ENCODE measurements at places on chromosomes 12 and 14. TPM values are rescaled to one million over a fixed set of nuclear protein-coding genes. Genes with fewer than 3 reads are reported as not detected.

DNA sequence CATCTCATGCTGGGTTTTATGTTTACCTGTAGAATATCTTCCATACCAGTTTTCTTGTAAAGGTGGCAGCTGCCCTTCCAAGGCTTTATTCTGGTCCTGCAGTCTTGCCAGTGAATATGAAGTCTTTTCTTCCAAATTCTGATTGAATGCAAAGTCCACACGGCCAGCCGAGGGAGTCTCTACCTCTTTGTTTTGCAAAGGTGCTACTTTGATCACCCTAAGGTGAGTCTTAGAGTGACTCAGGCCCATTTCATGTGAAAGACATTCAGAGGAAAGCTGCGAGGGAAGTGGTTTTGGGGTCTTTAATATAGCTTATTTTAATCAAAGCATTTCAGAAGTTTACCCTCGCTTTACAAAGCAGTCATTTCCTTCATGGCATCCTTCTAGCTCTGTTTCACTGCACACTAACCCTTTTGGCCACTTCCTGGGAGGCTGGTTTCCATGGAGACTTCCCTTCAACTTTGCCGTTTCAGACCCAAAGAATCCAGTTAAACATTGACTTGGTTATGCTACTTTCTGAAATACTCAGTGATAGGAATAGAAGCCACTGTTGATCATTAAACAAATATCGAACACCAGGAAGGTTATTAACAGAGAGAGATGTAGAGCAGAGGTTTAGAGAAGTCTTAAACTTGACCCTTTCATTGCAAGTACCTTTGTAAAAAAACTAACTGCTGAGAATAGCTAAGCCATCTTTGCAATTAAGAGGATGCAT is at the start of gene CCDC198:
CCDC198 (minus strand) TSS at position 391 of the 715 bp plus-strand sequence; CDS start at position 249, 142 bp downstream.
- no peak within 1 kb of the TSS for H3K4me3 ChIP-seq
- no peaks in the 10 kb centered on the region for H3K27me3 ChIP-seq
- DNase-seq, result no peak
- no peaks in the 10 kb centered on the region for H3K4me1 ChIP-seq
- H3K27ac ChIP-seq, result no peak within 1 kb of the TSS
- no peaks in the 10 kb centered on the region for H3K36me3 ChIP-seq

DNA sequence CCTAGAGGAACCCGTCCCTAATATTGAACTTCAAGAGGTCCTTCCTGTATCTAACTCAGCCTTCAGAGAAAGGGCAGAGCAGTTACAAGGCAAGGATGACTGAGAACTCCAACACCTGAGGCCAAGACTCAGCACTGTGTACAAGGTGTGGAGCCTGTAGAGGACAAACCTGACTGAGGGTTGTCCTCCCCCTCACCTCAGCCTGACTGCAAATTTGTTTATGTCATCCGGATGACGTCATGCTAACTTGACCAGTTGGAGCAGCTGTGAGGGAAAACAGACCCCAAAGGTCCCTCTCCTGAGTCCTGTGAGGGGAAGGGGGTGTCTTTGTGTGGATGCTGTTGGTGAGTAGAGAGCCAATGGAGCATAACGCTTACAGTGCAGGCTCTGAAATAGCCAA is 4.3 kb downstream of the CRACR2A start:
- H3K4me3 ChIP-seq, result no peak overlapping the region
- no peaks in the 10 kb centered on the region for H3K27me3 ChIP-seq
- no peak overlapping the region for H3K27ac ChIP-seq
- H3K4me1 ChIP-seq, result peaks cover 7% of the 10 kb centered on the region
- DNase-seq, result no peak

DNA sequence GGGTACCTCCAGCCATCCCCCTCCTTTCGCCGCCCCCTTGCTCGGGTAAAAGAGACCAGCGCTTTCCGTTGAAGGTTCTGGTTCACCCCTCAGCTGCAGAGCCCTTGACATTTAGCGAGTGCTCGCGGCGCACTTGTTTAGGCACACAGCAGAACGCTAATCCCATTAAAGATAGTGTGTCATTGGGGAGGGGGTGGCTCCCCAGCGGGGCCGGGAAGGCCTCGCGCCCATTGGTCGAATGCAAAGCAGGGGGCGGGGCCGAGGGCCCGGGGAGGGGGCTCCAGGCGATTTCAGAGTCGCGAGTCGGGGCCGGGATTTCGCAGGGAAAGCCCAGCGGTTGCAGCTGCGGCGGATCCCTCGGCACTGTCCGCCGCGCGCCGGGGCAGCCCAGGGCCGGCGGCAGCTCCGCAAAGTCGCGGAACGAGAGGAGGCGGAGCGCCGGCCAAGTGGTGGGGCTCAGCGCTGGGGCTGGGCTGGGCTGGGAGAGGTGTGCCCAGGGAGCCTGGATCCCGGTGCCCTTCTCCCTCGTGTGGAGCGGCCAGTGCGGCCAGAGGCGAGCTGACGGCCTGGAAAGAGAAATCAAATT is 122.9 kb downstream of the TSPAN9 start:
- peak overlapping the region; percentile 45 for H3K4me3 ChIP-seq
- no peaks in the 10 kb centered on the region for H3K36me3 ChIP-seq
- no peak overlapping the region for H3K27ac ChIP-seq
- DNase-seq, result no peak
- H3K4me1 ChIP-seq, result peaks cover 25% of the 10 kb centered on the region

The DGLUCY gene
- 24.1 TPM for polyA plus RNA-seq

The KLRF1 gene
- polyA plus RNA-seq, result 10.2 TPM

Measured in spleen (tissue), 13 donors.